Stimulated activated CD8-positive, alpha-beta memory T cell treated with anti-CD3 and anti-CD28 coated beads, Interleukin-7, amount 100 ng/mL, for 4 hours (primary cell): ENCODE measurements at places on chromosomes 2 and 18.

DNA sequence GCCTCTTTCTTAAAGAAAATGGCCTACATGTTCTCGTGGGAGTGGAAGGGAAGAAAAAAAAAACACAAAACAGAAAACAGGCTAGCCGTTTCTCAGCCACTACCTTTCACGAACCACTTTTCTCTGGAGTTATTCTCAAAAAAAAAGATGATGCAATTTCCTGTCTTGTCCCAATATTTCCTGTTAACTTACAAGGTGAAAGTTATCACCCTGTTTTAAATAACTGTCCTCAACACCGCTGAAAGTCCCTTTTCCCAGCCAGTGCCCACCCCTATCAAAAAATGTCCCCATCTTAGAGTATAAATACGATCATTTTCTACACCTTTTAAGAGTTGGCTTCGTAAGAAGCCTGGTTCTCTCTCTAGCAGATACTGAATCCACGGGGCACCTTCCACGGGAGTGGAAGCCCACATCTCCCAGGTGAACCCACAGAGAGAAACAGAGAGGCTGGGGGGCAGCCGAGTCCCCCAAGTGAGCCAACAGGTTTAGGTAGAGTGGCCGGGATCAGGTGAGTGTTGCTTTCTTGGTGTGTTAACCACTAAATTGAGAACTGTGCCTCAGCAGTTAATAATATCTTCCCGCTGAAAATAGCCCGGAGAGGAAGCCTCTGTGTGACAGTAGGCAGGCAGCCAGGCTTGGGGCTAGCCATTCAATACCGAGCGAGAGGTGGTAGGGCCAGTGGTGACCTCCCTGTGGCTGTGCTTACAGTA, 15.9 kb downstream of the SMAD7 start:
- DNase-seq = no peak

- no peak for DNase-seq
Measured at GRCh38 chr2:143357966-143358365, 228.7 kb downstream of the ARHGAP15 start.

DNA sequence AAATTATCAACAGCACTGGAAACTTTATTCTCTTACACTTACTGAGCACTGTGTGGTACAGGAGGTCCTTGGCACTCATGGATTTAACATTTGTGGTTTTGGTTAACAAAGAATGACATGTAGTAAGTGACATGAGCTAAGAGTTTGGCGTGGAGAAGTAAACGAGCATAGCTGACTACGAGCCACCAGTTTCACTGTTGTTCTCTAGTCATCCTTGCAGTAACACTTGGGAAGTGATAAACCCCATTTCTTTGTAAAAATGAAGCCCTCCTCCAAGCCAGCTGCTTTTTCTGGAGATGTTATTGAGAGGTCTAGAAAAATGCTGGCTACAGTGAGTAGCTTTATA, 32.7 kb downstream of the QPCT start:
- DNase-seq = no peak

- DNase-seq = no peak
Measured at GRCh38 chr2:144241801-144242200, 278.1 kb downstream of the ZEB2 start.

- no peak for DNase-seq
Measured at GRCh38 chr2:108593547-108594098, 59.4 kb downstream of the LIMS1 start.
